GM13977 (cell line): ENCODE measurements at places on chromosomes 6 and 20.

GRCh38 chr6:52297433-52297832 lies 12.9 kb upstream of the MCM3 start:
- DNase-seq: peak; percentile 36

DNA sequence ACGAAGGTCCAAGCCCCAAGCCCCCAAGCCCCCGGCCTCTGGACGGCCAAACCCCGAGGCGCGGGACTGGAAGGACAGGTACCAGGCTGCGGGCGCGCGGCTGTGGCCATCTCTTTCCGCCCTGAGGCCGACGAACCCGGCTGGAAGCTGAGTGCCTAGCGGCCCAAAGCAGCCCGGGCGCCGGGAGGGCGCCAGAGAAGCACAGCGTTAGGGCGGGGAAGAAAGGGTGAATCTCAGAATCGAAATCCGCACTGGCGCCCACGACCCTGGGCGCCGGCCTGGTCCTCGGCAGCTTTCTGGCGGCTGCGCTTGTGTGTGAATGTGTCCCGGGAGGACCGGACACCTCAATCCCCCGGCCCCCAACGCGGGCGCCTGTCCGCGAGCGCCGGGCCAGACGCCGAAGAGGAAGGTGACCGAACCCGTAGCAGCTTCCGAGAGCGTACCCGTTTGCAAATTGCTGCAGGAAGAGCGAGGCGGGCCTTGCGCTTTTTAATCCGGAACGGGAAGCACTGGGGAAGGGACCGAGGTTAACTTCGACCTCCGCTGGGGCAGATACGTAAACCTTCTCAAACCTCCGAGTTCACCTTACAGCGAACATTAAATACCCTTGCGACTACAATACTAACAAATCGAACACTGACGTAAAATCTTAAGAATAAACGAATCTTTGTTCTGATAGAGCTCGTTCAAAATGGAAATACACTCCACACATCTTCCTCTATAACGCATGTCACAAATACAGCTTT lies 2.9 kb downstream of the NRN1 start:
- peak; percentile 37 for DNase-seq

- no peak for DNase-seq
These were observed 2.5 kb upstream of the CLDN20 start for GRCh38 chr6:155261111-155261900.

DNA sequence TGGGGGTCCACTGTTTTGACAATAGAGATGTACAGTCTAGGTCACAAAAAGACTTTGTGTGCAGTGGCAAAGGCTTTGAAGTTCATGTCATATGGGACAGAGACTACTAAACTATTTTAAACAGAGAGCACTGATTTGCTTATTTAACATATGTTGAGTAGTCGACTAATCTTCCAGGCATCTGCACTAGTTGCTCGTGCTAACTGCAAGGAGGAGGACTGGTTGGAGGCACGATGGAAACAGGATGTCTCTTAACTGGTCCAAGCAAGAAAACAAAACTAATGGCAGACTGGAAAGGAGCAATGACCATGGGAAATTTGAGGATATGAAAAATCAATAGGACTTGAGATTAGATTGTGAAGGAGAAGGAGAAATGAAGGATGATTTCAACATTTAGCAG lies 28.5 kb upstream of the ERVFRD-1 start:
- DNase-seq: no peak

- DNase-seq: no peak
These were observed 37.0 kb downstream of the EFHC1 start for GRCh38 chr6:52457096-52457495.

GRCh38 chr20:51162015-51162414 lies 139.1 kb upstream of the KCNG1 start:
- no peak for DNase-seq

DNA sequence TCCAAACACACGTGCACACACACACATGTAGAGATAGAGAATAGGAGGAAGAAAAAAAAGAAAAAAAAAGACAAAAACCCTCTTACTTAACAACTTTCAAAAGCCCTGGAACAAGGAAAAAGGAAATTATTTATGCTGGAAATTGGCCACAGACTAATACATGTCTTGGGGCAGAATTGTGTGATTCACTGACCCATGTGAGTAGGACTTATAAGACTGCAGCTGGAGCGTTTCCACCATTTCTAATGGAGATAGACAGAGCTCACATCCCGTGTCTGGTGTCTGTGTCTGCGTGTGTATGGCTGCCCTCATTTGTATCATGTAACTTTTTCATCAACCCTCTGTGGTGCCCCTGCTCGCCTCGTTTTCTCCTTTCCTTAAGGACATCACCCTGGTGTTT lies 99.8 kb upstream of the PDE10A start:
- no peak for DNase-seq

GRCh38 chr20:35446356-35447078 lies 8.5 kb upstream of the GDF5 start:
- DNase-seq: no peak

DNA sequence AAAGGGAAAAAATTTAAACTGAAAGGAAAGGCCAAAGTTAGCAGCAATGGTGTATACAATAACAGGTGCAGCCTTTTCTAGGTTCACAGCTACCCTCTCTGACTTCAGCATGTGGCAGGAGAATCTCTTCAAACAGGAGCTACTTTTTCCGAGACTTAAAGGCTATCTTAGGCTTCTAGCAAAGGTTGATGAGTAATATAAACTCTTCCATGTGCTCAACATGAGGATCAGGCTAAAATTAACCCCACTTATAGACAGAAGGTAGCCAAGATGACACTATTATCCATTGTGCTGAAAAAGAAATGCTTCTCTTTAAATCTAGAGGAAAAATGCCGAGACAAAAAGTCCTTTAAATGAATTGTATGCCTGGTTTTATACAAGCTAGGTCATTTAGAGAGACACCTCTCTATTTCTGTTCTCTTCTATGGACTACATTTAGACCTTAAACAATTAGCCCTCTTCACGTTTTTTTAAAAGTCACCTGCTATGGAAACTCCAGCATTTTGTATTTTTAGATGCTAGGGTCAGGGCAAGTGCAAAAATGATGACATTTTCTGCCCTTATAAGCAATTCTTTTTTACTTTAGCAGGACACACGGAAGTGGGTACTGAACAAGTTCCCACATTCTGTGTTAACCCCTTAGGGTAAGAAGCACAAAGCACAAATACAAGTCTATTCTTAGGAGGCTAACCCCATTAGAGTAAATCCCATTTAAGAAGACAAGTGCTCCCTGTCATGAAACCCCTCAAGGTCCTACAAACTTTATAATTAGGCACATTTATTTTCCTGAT lies 216.8 kb upstream of the CITED2 start:
- no peak for DNase-seq

GRCh38 chr6:154683756-154684523 lies 49.3 kb upstream of the SCAF8 start:
- peak; percentile 68 for DNase-seq

GRCh38 chr6:19299129-19299528 lies 538.0 kb upstream of the ID4 start:
- no peak for DNase-seq

- no peak for DNase-seq
These were observed 76.5 kb downstream of the GJA10 start for GRCh38 chr6:89970609-89971337.

- DNase-seq: no peak
These were observed 62.1 kb downstream of the NOL4L start for GRCh38 chr20:32522776-32523612.
